H1 (cell line): ENCODE measurements at places on chromosomes 12 and 14.
A peak's percentile ranks its signal among the peaks of the same experiment; 100 is the strongest.

DNA sequence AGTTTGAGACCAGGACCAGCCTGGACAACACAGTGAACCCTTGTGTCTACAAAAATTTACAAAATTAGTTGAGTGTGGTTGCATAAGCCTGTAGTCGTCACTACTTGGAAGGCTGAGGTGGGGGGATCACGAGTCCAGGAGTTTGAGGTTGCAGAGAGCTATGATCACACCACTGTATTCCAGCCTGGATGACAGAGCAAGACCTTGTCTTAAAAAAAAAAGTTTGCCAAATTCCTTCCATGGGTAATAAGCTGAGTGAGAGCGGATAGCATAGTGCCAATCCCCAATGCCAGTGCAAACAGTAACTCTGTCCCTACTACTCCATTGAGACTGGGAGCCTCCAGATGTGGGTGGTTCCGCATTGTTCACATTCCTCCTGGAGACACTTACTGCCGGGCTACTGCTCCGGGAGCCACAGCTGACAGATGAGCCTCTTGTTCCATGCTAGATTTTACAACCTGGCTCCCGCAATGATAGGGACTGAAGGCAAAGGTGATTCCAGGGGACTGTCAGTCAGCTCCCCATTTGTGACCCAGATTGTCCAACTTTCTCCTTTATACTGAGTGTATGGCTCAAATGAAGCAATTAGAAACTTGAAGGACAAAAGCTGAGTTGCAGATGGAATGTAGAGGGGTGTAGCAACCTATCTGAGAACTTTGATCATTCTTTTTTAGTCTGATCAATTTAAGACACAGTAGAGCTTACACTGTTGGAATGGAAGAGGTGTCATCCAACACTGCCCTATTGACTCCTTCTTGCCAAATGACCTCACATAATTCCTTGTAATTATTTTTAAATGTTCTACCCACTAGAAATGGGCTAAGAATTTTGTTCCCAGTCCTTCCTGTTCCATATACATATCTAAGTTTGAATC is 13.4 kb upstream of the FRMD6 start:
- peak; percentile 48 for DNase-seq

- no peak for DNase-seq
Measured at GRCh38 chr14:102184316-102185035, 44.8 kb downstream of the WDR20 start.

GRCh38 chr14:61598980-61599379 is 96.3 kb upstream of the HIF1A start:
- no peak for DNase-seq

GRCh38 chr12:67804168-67804567 is 155.6 kb downstream of the DYRK2 start:
- DNase-seq: no peak

DNA sequence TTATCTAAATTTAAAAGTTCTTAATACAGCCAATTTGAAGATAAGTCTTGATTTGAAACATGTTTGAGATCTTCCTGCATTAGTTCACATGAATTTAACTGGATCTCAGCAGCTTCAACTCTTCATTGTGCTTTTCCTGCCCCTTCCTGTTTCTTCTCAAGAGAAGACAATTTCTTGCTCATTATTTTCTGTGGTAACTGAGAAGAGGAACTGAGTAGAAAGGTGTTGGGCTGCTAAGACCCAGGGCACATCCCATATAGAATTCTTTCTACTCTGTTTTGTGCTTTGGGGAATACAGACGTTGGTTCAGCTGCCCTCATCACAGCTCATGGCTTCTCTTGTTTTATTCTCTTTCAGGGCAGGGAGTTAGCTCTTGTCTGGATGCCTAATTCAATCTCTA is 110.2 kb downstream of the SNAPC1 start:
- DNase-seq: no peak
